Activated naive CD4-positive, alpha-beta T cell treated with Interleukin-2 at 50 U/mL for 16 hours (primary cell): ENCODE measurements at places on chromosomes 1 and 21.
A peak's percentile ranks its signal among the peaks of the same experiment; 100 is the strongest.

GRCh38 chr1:202216691-202217090 lies 23.1 kb downstream of the LGR6 start:
- no peak for DNase-seq

- no peak for DNase-seq
Measured at GRCh38 chr1:160950657-160951056, 4.0 kb downstream of the ITLN2 start.

DNA sequence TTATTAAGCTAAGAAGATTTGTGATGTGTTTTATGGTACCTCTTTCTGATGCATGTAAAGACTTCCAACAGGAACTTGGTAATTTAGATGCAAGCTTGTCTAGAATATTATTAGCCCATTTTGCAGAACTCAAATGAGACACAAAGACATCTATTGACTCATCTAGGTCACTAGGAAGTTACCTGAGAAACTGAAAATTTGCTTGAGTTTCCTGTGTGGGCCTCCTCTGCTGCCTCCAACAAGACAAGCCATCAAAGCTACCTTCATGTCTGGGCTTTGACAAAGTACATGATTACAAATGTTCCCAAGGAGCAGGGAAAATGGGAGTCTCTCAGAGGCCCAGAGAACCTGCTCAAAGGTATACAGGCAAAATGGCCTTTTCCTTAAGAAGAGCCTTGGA lies 5.6 kb downstream of the RUNX1 start:
- DNase-seq, result peak; percentile 35

DNA sequence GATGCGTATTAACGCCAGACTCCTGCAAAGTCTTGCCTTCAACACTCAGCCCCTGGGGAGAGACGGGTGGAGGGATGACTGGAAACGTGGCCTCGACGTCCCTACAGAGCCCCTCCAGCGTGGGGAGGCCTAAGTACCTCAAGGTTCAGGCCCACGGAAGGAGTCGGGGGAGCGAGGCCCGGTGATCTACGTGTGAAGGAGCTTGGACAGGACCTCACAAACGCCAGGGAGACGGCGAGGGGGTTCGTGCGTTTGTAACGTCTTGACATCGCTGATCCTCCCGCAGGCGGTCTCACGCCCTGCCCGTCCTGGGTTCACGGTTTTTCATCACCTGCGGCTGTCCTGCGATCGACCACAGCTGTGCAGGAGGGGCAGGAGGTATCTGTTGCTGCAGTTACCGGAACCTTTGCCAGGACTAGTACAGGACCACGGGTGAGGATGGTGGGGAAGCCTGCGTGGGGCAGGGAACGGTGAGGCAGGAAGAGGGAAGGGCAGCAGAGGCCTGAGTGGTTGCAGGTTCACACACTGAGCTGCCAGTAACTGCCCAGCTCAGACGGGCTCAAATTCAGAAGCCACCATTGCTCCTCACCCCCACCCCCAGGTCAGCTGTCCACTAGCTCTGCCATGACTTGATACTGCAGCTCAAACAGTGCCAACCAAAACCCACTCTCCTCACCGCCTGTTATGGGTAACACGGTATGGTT lies 889 bp upstream of the CCNL2 start:
- no peak for DNase-seq

DNA sequence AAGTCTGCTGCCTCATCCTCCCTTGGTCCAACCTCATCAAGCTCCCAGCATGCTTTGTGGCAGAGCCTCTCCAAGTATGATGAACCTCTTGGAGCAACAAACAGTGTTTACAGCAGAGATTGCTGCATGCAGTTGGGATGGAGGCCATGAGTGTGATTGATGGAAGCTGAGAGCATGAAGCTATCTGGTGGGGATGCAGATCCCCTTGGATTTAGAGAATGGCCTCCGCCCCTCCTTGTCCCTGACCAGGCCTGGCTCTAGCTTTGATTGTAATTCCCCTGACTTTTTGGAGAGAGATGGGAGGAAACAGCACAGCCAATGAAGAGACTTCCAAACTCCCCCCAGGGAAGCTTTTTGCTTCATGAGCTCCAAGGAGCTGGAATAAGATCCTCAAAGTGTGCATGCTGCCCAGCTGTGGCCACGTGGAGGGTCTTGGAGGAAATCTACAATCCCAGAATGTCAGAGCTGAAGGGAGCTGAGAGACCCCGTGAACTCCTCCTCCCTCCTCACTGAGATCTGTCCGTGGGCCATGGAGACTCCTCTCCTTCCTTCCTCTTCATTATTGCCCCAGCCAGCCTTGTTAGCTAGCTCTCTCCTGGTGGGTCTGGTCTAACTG lies 165.3 kb upstream of the USP24 start:
- DNase-seq, result no peak

GRCh38 chr1:233884461-233885151 lies 19.9 kb upstream of the SLC35F3 start:
- DNase-seq, result no peak

DNA sequence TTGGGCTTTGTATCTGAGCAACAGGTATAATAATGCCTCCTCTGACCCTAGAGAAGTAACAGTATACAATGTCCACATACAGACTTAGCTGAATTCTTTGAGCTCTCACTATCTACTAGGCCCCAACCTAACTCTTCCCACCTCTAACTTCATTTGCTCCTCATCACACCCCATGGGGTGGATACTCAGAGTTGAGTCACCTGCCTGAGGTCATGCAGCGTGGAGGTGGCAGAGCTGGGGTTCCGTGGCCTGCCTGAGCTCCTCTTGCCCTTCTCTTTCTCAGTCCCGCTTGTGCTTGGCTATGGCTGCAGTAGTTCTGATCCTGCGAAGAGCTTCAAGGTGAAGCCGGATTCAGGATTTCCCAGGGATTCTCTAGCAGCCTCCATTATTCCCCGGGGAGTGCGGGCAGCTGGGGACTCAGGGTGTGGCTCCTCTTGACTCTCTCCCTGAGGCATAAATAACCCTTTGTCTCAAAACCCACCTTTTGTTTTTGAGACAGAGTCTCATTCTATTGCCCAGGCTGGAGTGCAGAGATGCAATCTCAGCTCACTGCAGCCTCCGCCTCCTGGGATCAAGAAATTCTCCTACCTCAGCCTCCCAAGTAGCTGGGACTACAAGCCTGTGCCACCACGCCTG lies 29.9 kb upstream of the ACTL8 start:
- no peak for DNase-seq

- DNase-seq, result no peak
Measured at GRCh38 chr1:92087542-92087941, 7.4 kb downstream of the BTBD8 start.

DNA sequence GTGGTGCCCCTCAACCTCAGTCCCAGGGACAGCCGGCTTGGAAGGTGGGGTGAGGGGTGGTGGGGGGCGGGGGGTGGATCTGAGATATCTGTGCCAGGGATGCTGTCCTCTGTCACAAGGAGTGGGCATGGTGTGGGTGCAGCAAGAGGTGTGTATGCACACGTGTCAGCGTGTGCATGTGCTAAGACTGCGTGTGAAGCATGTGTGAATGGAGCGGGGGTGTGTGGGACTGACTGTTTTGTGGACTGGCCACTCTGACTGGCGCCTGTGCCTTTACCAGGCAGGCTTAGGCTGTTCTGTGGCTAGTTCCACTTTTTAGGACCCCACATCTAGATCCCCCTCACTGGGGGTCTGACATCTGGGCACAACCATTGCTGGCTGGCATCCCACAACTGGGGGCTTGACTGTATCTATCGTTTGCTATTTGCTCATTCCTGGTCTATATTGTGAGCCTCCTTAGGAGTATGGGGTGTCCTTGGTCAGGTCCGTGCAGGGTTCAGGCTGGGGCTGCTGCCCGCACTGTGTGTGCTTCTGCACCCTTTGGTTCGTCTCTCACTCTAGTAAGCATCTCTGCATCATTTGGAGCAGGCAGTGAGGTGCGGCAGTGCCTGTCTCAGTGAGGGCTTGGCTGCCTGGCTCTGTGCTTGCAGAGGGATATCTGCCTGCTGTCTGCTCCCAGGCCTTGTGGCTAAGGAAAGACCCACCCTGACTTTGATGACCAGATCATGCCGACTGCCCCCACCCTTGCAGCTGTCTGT lies 1.9 kb downstream of the AMPD2 start:
- DNase-seq, result peak; percentile 38

DNA sequence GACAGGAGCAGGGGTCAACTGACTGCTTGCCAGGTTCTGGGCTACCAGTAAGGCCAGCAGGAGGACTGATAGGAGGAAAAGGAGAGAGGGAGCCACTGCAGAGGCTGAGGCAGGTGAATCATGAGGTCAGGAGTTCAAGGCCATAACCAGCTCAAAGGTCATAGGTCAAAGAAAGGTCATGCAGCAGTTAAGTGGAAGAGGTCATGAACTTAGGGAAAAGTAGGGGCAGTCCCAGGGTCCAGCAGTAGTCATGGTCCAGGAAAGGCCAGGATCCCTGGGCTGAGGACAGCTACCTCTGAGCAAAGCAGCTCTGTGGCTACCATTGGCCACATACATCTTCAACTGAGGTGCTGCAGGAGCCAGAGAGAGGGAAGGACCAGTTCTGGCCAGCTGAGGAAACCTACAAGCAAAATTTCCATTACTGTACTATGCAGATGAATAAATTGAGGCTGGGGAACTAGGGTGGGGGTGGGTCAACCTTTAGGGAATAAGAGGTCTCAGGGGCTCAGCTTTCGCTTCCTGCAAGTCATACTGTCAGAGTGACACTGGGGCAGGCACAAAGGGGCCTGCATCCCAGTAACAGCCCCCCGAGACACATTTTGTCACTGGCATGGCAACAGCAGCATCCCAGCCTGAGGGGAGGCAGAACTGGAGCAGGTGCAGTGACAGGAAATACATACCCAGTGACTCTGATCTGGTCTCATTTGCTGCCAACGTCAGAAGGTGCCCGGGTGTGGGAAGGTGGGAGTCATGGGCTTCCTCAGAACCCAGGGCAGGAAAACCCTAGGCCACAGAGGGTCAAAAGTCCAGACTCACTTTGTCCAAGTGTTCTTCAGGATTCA lies 5.2 kb upstream of the INPP5B start:
- DNase-seq, result no peak

DNA sequence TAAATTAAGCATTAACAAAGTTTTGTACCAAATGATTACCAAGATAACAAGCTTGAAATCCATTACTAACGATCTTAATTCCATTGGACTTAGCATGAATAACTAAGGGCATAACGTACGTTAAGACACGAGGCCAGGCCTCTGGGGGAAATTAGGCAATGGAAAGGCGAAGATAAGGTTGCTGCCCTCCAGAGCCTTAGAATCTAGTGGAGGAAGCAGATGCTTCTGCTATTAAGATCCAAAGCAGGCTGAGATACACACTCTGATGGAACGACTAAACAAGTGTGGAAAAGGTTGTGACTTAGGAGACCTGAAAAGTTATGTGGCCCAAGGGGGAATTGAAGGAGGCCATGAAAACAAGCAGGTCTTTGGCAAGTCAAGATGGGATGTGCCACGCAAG lies 6.0 kb downstream of the AKNAD1 start:
- no peak for DNase-seq

- no peak for DNase-seq
Measured at GRCh38 chr21:16195538-16195910, 465.7 kb downstream of the USP25 start.

GRCh38 chr1:47997289-47998200 lies at the start of gene TRABD2B:
Gene TRABD2B (minus strand): TSS chr1:47997385.
- DNase-seq, result peak; percentile 61

DNA sequence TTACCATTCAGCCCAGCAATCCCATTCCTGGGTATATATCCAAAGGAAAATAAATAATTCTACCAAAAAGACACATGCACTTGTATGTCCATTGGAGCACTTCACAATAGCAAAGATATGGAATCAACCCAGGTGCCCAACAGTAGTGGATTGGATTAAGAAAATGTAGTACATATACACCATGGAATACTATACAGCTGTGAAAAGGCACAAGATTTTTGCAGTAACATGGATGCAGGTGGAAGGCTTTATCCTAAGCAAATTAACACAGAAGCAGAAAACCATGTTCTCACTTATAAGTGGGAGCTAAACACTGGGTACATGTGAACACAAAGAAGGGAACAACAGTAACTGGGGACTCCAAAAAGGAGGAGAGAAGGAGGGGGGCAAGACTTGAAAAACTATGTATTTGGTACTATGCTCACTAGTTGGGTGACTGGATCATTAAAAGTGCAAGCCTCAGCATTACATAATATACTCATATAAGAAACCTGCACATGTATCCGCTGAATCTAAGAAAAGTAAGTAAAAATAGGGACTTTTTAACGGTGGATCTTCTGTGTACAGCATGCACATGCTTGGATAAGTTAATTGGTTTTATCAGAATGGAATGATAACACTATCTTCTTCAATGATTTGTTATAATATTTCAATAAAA lies 3.9 kb upstream of the SHCBP1L start:
- no peak for DNase-seq

DNA sequence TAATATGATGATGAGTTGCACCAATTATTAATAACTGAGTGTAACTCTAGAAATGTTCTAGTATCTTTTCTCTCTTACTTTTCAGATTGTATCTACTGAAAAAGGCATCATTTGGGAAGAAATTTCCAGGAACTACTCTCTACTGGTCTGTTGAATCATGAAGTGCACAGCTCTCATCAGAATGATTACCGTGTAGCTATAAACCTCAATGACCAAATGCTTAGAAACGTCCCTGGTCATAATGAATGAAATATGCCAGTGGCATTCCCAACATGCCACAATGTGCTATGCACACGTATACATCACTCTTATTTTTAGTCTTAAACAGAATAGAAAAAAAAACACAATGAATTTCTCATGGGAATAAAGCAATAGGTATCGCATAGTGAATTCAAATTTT lies 534.3 kb upstream of the OLFM3 start:
- DNase-seq, result no peak

DNA sequence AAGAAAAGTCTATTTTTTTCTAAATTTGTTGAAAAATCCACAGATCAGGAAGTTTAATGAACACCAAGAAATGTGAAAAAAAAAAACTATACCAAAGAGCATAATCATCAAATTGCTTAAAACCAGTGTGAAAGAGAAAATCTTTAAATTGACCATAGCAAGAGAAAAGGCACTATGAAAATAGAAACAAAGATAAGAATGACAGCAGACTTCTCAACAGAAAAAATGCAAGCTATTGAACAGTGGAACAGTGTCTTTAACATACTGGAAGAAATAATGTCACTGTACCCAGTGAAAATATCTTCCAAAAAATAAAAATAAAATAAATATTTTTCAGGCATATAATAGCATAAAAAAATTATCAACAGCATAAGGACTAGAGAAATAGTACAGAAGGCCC lies 243.0 kb upstream of the GJB5 start:
- no peak for DNase-seq

- DNase-seq, result no peak
Measured at GRCh38 chr1:157691285-157691920, 9.2 kb downstream of the FCRL3 start.

GRCh38 chr1:229253151-229253974 lies 17.5 kb upstream of the RAB4A start:
- peak; percentile 7 for DNase-seq

DNA sequence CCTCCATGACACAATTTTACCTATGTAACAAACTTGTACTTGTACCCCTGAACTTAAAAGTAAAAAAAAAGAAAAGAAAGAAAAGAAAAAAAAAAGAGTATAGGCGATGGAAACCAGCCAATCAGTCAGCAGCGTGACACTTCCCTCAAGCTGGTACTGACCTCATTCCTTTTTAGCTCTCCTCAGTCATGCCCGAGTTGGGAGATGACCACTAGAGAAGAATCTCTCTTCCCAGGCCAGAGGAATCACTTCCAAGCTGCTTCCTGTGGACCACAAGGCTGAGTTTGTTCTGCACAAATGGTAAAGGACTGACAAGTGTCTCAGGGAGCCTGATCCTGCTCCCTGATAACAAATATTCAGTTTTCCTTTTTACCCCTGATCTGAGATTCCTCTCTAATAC lies 313.5 kb upstream of the ESRRG start:
- DNase-seq, result no peak
